Stimulated activated CD8-positive, alpha-beta memory T cell treated with anti-CD3 and anti-CD28 coated beads, Interleukin-12 subunit alpha, Interleukin-12 subunit beta, amount 100 ng/mL, for 4 hours (primary cell): ENCODE measurements at places on chromosomes 2 and 18.

- no peak for DNase-seq
Measured at GRCh38 chr18:67896451-67896850, 379.9 kb upstream of the DSEL start.

- DNase-seq: no peak
Measured at GRCh38 chr18:50749421-50749820, 70.4 kb downstream of the MRO start.

- DNase-seq: no peak
Measured at GRCh38 chr2:16214391-16214790, 274.0 kb downstream of the MYCN start.

- no peak for DNase-seq
Measured at GRCh38 chr2:134133622-134134312, 120.1 kb upstream of the MGAT5 start.

GRCh38 chr2:64007924-64008323, 11.3 kb downstream of the VPS54 start:
- DNase-seq: no peak
